Stimulated activated CD4-positive, alpha-beta T cell treated with anti-CD3 and anti-CD28 coated beads, Interleukin-2, amount 100 ng/mL, for 48 hours (primary cell): ENCODE measurements at places on chromosomes 16 and 17.

GRCh38 chr17:64138441-64138840, 8.5 kb upstream of the ERN1 start:
- DNase-seq: no peak

DNA sequence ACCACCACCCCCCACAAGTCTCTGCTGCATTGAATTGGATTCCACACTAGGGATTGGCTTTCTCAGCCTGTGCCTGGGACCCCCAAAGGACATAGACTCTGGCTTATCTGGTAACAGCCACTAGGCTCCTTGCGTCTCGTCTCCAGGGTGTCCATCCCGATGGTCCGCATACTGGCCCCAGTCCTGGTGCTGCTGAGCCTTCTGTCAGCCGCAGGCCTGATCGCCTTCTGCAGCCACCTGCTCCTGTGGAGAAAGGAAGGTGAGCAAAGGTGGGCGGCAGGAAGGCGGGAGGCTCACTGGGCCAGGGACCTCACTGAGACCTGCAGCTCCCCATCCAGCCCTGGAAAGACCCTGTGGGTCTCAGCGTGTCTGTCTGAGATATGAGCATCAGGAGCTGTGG, 8.1 kb downstream of the CD300LG start:
- no peak for DNase-seq

- no peak for DNase-seq
Measured at GRCh38 chr16:11273721-11274324, 394 bp upstream of the PRM3 start.

GRCh38 chr16:2963723-2964474, at the start of gene KREMEN2:
Gene KREMEN2 (plus strand): TSS chr16:2964275. CDS start chr16:2964521, 246 bp downstream.
- DNase-seq: no peak

GRCh38 chr17:2958706-2959222, 104.6 kb downstream of the OR1D5 start:
- DNase-seq: no peak

DNA sequence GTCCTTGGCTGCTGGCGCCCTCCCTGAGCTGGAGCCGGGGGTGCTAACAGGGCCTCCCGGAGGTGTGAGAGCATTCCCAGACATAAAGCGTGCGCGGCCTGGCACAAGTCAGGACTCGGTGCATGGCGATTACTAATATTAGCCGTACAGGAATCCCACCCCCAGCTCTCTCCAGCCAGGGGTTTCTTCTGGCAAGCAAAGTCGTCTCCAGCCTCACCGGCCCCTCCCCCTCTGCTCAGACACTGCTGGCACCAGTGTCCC, 5.0 kb downstream of the CASKIN1 start:
- DNase-seq: no peak

- DNase-seq: no peak
Measured at GRCh38 chr16:81515281-81515680, 70.7 kb downstream of the CMIP start.

GRCh38 chr17:66522591-66523272, 220.3 kb downstream of the PRKCA start:
- no peak for DNase-seq

- no peak for DNase-seq
Measured at GRCh38 chr16:74899816-74900215, 85.1 kb downstream of the WDR59 start.

GRCh38 chr17:19590451-19590850, 56.8 kb downstream of the SLC47A1 start:
- DNase-seq: no peak

DNA sequence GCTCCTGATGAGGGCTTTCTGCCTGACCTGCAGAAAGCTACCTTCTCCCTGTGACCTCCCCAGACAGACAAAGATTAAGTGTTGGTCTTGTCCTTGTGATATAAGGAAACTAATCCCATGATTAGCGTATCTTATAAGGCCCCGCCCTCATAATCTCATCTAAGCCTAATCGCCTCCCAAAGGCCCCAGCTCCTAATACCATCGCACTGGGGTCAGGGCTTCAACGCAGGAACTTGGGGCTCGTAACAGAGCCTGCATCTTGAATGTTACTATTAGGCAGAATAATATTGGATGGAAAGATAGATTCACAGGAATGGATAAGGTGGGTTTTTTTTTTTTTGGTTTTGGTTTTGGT, 78.9 kb downstream of the C16orf95 start:
- no peak for DNase-seq

GRCh38 chr17:80689129-80689619, 144.5 kb downstream of the RPTOR start:
- no peak for DNase-seq

DNA sequence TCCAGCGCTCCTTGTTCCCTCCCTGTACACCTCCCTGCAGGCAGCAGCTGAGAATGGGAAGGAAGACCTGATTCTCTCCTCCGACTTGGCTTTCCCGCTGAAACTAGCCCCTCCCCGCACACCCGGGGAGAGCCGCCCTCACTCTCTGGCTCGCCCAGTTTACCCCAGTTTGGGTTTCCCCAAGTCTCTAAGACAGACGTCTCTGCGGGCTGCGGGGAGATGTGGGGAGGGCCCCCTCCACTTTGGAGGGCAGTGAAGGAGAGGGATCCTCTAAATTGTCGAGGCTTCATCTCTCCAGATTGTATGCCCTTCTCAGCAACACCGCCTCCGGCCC, 797 bp downstream of the GRB7 start:
- no peak for DNase-seq

- peak; percentile 65 for DNase-seq
Measured at GRCh38 chr16:87635541-87636049, 33.3 kb downstream of the JPH3 start.

GRCh38 chr17:33531311-33531710, 238.2 kb upstream of the ASIC2 start:
- no peak for DNase-seq

GRCh38 chr17:77445760-77446532, 305.2 kb downstream of the SEC14L1 start:
- DNase-seq: no peak
